ENCODE measurements at places on chromosomes 3 and 15. TPM values are rescaled to one million over a fixed set of nuclear protein-coding genes. Genes with fewer than 3 reads are reported as not detected.

DNAH12 gene
- total RNA-seq = 0.12 TPM

SEMA3B gene
- total RNA-seq = 0.34 TPM

PLA1A gene
- total RNA-seq = 7.8 TPM

VPS39 gene
- 57.1 TPM for total RNA-seq
